ENCODE measurements at places on chromosomes 7 and 10.

DNA sequence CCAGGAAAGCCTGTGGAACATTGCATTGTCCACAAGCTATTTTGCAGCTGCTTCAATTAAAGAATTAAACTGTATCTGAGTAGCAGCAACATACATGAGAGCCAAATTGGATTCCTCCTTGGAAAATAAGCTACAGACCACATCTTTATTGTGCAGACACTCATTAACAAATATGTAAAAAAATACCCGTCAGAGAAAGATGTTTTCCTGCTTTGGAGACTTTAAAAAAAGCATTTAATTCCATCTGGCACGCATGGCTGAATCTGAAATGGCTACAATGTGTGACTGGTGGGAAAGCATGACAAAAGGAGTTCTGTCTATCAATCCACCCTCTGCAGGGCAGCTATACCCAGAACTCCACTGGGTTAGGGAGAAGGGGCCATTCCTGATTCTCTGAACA lies 73.1 kb upstream of the HPS1 start:
- DNase-seq, result no peak

DNA sequence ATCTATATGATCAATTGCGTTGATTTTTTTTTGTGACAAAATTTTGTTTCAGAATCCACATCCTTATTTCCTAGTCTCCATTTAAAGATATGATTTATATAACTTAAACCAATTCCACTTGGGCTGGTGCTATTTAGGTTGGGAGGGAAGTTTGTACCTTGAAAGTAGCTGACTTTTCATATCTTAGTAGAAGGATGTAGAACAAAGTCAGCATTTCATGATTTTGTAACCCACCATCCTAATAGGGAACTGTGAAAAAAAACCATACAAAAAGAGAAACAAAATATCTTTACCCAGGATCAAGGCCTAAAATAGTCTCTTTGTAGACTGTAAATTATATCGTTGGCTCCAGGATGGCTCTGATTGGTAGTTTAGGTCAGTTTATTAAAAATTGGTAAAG lies 8.3 kb downstream of the HECTD2 start:
- no peak for DNase-seq

DNA sequence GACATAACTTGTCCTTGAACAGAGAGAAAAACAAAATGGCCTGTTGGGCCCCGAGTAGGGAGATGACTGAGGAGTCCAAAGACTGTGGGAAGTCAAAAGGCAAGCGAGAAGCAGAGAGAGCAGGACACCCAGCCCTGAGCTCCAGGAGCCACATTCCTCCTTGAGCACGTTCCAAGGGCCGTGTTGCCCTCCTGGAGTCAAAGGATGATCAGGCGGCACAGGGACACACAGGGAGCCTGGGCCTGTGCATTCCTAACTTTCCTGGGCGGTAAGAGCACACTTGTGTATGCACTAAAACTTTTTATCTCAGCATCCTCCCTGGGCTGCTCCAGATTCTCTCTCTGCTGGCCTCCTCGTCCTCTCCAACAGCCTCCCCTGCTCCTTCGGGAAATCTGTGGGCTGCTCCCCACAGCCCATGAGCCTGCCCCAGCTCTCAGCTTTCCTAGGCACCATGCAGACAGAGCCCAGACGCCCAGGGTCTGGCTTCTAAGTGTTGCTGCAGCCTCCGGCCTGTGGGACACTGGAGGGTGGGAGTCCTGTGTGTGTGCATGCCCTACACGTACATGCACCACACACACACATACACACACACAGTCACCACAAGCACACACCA lies 281.8 kb downstream of the POU6F2 start:
- no peak for DNase-seq

DNA sequence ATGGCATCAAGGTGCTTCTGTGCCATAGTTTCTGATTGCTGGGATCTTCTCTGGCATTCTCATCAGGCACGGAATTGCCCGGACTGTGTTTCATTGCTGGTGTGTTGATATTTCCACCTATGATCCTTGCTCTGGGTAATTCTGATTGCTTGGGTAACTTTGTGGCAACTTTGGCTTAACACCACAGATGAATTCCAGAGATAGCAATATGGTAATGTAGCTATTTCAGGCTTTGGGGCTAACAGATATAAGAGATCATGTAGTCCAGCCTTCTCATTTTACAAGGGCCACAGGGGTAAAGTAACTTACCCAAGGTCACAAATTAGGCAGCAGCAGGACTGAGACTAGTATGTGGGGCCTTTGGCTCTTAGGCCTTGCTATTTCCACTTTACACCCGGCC lies 53.9 kb upstream of the PLPP4 start:
- no peak for DNase-seq

Measured in DMS53 (cell line).